ENCODE measurements at places on chromosomes 4 and X.

DNA sequence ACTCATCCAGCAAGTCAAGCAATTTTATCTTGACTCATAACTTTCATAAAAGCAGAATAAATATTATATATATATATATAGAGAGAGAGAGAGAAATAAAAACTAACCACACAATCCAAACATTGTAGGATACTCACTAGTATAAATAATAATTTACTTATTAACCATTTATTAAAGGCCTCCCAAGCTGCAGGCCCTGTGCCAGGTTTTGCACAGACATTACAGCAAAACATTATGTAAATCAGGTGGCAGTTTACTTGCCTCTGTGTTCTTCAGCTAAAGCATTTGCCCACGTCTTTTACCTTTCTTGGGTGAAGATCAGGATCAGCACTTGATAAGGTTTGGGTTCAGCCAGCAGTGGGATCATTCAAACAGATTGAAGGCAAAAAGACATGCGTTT is 75.6 kb downstream of the CLDN22 start:
- no peak for DNase-seq

- DNase-seq: no peak
These were observed 387.1 kb downstream of the PPP3CA start for GRCh38 chr4:100960232-100960631.

- DNase-seq: no peak
These were observed 22.7 kb upstream of the GRPR start for GRCh38 chrX:16100673-16101072.

DNA sequence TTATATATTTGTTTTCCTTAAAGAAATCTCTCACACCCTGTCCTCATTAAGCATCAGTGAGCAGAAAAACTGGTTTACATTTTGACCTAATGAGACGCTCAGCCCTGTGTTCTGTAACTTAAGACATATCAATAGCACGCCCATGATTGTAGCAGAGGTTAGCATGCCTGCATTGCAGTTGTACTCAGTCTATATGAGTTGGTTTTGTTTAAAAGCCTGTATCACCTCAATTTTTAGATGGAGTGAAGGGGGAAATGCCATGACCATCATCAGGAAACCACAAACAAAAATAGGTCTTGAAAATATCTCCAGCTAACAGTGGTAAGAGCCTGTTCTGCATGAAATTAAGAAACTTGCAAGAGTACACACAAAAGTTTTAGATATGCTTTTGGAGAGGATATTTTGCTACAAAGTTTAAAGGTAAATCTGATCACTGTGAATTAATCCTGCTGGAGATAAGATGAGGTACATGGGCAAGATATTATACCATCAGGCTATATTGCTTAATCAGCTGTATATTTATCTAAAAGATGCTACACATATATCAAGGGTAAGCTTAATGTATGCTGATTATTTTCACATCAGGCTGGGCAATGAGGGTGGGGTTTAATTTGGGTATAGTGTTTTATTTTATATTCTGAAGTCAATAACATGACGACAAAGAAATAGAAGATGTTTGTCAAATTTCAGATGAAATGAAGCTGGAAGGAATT is 13.1 kb upstream of the COQ2 start:
- no peak for DNase-seq

- no peak for DNase-seq
These were observed 22.1 kb downstream of the SH3RF1 start for GRCh38 chr4:169248645-169249044.

- DNase-seq: no peak
These were observed 2.1 kb downstream of the MAGEA10 start for GRCh38 chrX:152136312-152136711.

GRCh38 chrX:110317061-110317819 is 645 bp downstream of the AMMECR1 start:
- DNase-seq: no peak

DNA sequence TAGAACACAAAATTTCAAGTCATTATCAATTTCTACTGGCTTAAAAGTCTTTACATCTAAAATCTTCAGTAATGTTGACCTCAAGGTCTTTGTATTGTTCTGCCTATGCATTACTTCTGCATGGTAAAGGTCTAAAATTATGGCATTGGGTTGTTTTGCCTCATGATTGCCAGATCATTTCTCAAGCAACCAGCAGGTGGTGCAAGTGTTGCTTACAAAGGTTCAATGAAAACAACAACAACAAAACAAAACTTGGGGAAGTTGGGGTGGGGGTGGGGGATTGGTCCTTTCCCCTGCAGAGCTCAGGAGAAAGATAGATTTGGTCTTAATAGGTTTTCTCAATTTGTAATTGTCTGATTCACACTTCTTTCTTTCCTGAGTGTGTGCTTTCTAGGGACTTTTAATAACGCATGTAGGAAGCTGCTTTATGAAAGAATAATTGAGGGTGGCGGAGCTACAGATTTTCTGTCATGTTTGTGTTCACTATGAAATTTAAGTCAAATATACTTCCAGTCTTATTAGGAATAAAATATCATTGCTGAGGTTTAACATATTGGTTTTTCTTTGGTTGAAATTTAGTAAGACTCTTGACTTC is 145.1 kb downstream of the COL4A5 start:
- DNase-seq: no peak

GRCh38 chr4:6984612-6985425 is 58.4 kb upstream of the TADA2B start:
- no peak for DNase-seq

DNA sequence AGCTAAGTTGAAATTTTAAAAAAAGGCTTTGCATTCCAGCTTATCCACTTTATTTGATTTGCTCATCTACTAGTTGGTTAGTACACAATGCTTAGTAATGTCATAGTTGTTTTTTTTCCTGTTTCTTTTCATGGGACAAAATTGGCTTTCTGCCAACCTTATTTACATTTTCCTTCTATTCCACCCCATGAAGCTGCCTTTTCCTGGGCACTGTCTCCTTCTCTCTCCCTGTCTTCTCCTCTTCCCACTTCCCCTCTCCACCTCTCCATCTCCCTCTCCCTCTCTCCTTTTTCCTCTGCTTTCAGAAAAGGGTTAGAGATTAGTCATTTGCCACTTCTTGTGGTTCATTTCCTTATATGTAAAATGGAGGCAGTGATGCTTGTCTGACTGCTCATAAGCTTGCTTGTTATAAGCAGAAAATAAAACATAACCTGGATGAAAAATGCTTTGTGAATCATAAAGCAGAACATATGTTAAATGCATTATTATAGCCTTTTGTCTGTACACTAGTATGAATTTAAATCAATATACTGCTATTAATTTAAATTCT is 181.9 kb downstream of the CEP135 start:
- no peak for DNase-seq

DNA sequence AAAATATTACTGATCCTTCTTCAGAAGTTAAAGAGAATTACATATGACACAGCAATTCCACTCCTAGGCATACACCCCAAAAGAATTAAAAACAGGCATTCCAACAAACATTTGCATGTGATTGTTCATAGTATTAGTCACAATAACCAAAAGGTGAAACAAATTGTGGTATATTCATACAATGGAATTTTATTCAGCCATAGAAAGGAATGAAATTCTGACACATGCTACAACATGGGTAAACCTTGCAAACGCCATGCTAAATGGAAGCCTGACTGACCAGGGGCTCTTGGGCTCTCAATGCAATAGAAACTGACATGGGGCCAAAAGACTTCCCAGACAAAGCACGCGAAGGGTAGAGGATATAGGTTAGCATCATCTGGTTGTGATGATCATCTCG is 62.1 kb upstream of the S100G start:
- DNase-seq: no peak

- no peak for DNase-seq
These were observed 3.8 kb upstream of the RPS6KA3 start for GRCh38 chrX:20270562-20270890.

DNA sequence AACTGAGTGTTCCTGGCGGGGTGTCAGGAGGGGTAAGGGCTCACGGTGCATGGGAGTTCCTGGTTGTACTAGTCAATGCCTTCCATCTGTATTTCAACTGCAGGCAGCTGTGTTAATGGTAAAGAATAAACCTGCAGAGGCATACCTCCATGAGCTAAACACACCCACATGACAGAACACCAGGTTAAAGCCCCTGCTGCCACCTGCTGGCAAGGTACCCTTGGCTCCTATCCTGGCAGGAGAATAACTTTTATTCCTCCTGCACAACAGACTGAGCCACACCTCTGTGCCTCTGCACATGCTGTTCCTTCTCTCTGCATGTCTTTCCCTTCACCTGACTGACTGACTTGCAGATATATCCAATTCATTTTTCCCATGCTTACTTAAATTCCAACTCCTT is 11.1 kb downstream of the ITIH6 start:
- no peak for DNase-seq

DNA sequence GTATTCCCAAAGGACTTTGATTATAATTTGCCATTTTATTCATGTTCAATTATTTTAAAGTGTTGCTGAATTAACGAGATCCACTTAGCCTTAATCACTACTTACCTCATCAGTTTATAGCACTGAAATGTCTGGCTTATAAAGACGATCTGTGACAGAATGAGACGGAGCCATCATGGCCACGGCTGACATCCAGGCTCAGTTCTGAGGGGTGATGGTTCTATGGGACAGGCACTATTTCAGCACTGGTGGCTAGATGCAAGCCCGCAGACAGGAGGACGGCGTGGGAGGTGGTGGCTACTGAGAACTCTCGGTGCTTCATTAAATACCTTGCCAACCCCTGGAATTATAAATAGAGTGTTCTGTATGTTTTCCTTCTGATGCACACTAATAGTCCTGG is 1084.2 kb upstream of the TENM3 start:
- DNase-seq: no peak

DNA sequence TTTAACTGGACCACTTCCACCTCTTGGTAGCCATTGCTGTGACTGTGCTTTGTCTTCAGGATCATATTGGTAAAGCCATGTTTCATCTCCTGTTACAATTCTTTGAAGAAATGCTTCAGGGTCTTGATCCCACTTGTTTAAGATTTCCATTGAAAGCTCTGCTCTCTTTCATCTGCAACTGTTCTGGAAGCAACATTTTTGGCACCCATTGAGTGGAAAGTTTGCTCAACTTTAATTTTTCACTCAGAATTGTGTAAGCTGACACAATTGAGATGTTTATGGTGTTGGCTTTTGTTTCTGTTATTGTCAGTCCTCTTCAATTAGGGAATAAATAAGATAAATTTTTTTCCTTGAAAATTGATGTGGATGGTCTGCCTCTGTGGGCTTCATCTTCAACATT is 237.4 kb downstream of the MAPK10 start:
- DNase-seq: no peak

DNA sequence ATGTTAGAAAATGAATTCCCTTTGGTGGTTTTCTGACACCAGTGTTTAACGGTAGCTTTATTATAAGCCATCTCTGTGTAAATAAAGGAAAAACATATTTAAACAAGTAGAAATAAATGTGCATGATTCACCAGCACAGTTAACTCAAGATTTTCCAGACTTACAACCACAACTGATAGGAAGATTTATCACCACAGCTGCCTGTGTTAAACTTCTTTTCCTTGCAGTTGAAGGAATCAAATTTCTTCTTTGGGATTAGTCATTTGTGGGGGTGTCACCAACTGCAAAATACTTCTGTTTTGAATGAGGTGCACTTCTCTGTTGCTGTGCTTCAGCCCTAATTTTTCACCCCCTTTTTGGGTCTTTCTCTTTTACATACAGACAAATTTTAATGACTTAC is 128.1 kb upstream of the STK26 start:
- DNase-seq: no peak

- no peak for DNase-seq
These were observed 162.8 kb downstream of the WDFY3 start for GRCh38 chr4:84803720-84804119.

GRCh38 chr4:55838356-55838755 is 15.1 kb upstream of the EXOC1 start:
- DNase-seq: no peak

DNA sequence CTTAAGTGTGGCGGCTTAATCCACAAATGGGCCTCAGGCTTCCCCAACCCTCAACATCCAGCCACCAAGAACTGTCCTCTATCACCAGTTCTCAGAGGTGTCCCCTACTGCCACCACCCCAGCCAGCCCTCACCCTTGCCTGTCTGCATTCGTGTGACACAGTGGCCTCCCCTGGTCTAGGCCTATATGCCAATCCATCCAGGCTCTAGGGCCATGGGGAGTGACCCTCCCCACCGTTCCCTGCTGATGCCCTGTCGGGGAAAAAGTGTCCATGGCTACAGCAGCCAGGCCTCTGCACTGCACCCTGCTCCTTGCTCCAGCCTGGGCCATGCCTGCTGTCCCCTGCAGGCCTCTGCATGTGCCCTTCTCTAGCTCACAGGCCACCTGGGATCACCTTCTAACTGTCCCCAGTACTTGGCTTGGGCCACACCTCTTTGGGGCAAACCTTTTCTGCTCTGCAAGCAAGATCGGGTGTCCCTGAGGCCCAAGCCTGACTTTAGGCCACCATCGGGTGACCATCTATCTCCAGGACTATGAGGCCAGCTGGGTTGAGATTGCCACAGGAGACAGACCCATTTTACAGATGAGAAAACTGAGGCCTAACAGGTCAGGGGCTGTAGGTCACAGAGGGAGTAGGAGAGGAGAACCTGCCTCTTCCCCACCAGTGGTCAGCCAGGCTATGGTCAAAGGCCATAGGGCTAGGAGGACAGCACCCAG is 75.8 kb downstream of the JAKMIP1 start:
- no peak for DNase-seq

- DNase-seq: no peak
These were observed 62.6 kb downstream of the SORCS2 start for GRCh38 chr4:7254736-7255487.

GRCh38 chr4:169270810-169271691 is at the start of gene SH3RF1:
Gene SH3RF1, minus strand, starts transcription at chr4:169270956. Its CDS starts 1,744 bp downstream, at chr4:169269212.
- peak; percentile 11 for DNase-seq

DNA sequence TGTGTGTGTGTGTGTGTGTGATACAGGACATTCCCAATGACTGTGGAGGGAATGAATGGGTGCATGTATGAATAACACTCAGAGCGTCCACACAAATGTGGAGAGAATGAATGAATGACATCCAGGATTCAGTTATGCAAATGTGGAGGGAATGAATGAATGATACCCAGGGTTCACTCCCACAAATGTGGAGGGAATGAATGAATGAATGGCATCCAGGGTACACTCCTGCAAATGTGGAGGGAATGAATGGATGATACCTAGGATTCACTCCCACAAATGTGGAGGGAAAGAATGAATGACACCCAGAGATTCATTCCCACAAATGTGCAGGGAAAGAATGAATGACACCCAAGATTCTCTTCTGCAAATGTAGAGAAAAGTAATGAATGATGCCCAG is 36.0 kb upstream of the ASMTL start:
- no peak for DNase-seq

- DNase-seq: no peak
These were observed 117.7 kb upstream of the TMEM150C start for GRCh38 chr4:82679531-82679930.

DNA sequence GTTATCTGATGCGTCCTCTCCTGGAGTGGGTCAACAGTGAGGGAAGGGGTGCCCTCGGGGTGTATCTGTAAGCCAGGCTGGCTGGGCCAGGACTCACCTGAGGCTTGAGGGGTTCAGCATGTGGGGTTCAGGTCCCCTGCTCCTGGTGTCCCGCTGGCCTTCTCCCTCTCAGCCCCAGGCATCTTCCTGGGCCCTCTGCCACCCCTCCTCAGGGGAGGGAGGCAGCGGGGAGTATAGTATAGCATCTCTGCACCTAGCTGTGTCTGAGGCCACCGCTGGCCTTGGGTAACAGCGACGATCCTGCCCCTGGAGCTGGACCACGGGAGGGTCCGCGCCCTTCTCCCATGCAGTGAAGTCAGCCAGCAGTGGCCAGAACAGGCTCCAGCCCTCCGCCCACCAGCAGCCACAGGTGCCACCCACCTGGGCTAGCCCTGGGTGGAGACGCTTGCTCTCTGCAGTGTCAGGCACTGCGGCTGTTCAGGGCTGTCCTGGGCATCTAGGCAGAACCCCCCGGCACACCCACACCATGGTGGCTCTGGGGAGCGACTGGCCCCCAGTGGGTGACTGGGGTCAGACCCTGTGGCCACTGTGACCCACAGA is 110.7 kb upstream of the NKX1-1 start:
- no peak for DNase-seq
